RWPE1 (cell line): ENCODE measurements at places on chromosomes 13 and 19.
A peak's percentile ranks its signal among the peaks of the same experiment; 100 is the strongest.

DNA sequence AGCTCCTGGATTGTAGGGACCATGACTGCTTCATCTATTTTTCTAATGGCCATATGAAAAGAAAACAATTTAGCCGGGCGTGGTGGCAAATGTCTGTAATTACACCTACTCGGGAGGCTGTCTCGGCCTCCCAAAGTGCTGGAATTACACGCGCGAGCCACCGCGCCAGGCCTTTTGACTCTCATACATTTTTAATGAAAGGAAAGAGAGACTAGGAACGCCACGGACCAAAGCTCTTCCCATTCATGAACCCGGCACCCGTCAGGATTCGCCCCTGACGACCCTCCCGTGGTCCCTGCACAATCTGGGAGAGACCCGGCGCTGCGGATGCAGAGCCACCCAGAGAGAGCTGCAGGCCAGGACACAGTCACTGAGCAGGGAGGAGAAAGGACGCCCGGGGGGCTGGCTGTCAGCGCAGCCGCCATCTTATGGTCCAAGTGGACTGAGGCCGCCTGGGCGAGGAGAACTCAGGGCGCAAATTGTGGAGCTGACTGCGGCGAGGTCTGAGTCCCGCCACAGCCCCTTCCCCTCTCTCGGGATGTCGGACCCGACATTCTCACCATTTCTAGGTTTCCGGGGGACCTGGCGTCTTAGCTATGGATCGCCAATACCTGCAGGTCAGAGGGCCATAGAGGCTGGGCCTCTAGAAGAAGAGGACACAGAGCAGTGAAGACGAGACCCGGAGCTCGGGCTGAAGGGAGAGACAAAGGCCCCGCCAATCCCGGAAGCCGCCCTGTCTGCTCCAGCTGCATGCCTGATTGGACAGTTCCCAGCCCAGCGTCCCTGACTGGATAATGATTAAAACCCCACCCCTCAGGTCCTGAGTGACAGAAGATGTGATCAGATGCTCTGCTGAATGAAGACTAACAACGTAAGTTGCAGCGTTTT is at the start of gene ZNF681:
ZNF681 (minus strand) TSS at position 705 of the 888 bp plus-strand sequence; CDS start at position 563, 142 bp downstream.
- DNase-seq = peak; percentile 91

DNA sequence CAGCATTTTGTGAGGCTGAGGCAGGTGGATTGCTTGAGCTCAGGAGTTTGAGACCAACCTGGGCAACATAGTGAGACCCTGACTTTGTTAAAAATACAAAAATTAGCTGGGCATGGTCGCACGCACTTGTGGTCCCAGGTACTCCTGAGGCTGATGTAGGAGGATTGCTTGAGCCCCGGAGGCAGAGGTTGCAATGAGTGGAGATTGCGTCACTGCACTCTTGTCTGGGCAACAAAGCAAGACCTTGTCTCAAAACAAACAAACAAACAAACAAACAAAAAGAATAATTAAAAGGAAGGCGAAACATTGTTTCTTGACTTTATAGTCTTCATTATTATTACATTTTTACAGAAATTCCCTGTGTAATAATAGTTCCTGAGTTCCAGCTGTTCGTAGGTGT is 15.9 kb downstream of the BIVM start:
- DNase-seq = no peak

DNA sequence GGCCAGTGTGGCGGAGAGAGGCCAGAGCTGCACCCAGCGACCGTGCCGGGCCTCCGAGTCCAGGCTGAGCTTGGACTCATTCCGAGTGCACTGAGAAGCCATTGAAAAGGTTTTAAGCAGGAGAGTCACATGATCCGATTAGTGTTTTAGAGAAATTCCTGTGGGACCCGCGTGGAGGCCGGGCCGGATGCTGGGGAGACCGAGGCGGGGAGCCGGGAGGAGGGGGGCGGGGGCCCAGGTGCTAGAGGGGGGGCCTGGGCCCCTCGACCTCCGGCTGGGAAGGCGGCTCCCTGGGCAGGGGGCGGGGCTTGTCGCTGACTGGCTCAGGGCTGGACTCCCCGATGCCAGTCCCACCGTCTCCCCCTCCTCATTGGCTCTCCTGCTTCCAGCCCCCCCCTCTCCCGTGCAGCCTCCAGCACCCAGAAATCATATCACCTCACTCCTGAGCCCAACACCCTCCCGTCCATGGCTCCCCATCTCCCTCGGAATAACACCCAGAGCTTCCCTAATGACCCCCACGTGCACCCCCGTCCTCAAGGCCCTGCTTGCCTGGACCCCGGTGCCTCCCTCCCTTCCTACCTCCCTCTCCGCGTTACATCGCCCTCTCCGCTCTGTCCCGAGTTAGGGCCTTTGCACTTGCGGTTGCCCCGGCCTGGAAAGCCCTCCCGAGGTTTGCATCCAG is 5.2 kb upstream of the ZNF579 start:
- no peak for DNase-seq

GRCh38 chr19:22608441-22608840 is 25.7 kb upstream of the ZNF492 start:
- DNase-seq = no peak

GRCh38 chr19:54791476-54791875 is 11.9 kb upstream of the KIR2DL4 start:
- no peak for DNase-seq

DNA sequence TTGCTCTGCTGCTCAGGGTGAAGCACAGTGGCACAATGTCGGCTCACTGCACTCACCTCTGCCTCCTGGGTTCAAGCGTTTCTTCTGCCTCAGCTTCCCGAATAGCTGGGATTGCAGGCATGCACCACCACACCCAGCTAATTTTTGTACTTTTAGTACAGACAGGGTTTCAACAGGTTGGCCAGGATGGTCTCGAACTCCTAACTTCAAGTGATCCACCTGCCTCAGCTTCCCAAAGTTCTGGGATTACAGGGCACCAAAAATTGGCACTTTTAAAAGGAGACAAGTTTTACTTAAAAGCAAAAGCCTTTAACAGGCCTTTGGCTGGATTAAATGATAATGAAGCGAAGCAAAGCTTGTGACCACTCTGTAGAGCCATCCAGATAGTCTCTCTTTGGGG is 12.5 kb upstream of the TSHZ3 start:
- no peak for DNase-seq

DNA sequence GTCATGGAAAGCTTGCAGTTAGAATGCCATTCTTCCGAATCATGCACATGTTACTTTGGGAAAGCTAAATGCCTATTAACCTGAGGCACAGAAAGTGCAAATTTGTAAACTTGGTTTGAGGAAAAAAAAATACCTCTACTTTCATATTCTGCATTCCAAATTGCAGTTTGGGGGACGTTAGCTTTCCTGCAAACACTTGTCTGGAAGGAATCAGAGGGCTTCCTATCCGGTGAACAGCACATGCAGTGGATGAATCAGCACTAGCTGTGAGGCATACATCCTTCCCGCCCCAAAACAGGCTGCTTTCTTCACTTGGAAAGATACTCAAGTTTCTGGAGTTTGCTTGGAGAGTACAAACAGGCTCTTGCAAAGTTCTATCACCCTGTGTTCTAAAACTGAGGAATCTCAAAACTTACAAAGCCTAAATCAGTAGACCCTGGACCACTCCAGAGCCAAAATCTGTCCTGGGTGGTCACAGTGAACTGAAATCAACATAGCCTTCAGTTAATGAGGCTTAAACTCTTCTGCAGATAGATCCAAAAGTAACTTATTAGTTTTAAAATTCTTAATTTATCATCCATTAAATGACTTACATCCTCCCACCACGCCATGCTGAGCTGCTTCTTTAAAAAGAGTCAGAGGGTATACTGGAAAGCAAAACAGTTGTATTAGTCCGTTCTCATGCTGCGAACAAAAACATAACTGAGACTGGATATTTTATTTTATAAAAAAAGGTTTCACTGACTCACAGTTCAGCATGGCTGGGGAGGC is 802.3 kb upstream of the ARGLU1 start:
- DNase-seq = peak; percentile 5

DNA sequence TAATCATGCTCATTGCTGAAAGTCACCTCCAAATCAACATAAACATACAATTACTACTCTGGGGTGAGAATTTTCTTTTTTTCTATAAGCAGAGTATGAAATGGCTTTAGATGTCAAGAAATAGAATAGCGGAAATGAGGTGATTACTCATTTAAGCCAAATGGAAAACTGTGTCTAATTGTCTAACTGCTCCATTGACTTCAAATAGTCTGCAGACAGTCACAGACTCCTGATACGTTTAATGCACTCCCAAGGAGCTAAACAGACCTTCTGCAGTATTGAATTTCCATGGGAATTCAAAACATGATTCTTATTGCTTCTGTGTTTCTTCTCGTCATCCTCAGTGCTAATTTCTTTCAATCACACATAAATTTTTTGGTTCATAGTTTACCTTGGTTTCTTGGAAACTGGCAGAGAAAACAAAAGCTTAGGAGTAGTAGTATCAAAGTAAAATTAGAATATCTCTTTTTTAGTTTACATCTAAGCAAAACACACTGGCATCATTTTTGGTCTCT is 865.2 kb upstream of the SLC10A2 start:
- no peak for DNase-seq

DNA sequence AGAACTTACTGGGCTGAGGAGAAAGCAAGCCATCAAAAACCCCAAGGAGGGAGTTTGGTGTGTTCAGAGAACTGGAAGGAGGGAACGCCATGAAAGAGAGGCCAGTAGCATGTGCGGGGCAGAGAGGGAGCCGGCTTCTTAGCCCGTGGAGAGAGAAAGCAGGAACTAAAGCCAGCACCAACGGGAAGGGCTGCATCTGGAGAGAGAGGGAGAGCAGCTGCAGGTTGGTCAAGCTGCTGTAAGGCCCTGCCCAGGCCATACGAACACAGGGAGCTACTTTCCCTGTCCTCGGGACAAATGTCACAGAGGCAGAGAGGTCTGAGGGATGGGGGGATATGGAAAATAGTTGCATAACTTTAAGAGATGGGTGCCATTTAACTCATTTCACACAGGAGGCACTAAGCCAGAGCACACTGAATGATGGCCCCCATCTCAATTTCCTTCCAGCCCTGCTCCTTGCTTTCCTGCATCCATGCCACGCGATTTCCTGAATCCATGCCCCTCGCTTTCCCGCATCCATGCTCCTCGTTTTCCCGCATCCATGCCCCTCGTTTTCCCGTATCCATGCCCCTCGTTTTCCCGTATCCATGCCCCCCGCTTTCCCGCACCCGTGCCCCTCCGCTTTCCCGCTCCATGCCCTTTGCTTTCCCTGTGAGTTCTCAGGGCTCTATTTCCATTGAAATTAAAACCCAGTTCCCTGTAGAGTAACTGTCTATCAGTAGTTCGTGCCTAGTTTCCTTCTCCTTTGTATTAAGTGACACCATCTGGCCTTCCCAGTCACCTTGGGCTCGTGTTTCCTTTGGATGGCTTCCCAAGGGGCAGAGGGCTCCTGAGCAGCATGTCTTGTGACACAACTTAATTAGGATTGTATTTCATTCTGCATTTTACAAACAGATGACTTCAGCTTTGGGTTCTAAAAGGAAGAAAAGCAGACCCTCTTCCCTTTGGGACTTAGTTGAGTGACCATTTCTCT is 31.5 kb upstream of the TPT1 start:
- DNase-seq = no peak

GRCh38 chr13:114339857-114340534 is 25.7 kb downstream of the CHAMP1 start:
- DNase-seq = peak; percentile 34

GRCh38 chr19:996051-996838 is 4.0 kb upstream of the GRIN3B start:
- peak; percentile 75 for DNase-seq

GRCh38 chr13:43537124-43537523 is 249.6 kb downstream of the ENOX1 start:
- no peak for DNase-seq

GRCh38 chr19:38722947-38723605 is 21.2 kb downstream of the CAPN12 start:
- DNase-seq = no peak

GRCh38 chr13:75250526-75251178 is 231.3 kb downstream of the TBC1D4 start:
- peak; percentile 31 for DNase-seq

DNA sequence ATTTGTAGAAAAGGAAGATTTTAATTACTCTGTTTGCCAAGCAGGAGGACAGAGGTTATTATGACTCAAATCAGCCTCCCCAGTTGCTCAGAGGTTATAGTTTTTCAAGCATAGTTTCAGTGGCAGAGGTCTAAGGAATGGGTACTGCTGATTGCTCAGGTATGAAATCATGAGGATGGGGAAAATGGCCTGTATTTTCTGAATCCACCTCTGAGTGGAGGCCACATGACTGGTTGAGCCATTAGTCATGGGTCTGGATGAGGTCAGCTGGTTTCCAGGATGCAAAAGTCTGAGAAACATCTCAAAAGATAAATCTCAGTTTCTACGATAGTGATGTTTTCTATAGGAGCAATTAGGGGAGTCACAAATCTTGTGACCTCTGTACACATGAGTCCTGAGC is 62.8 kb upstream of the CEACAM8 start:
- DNase-seq = no peak

DNA sequence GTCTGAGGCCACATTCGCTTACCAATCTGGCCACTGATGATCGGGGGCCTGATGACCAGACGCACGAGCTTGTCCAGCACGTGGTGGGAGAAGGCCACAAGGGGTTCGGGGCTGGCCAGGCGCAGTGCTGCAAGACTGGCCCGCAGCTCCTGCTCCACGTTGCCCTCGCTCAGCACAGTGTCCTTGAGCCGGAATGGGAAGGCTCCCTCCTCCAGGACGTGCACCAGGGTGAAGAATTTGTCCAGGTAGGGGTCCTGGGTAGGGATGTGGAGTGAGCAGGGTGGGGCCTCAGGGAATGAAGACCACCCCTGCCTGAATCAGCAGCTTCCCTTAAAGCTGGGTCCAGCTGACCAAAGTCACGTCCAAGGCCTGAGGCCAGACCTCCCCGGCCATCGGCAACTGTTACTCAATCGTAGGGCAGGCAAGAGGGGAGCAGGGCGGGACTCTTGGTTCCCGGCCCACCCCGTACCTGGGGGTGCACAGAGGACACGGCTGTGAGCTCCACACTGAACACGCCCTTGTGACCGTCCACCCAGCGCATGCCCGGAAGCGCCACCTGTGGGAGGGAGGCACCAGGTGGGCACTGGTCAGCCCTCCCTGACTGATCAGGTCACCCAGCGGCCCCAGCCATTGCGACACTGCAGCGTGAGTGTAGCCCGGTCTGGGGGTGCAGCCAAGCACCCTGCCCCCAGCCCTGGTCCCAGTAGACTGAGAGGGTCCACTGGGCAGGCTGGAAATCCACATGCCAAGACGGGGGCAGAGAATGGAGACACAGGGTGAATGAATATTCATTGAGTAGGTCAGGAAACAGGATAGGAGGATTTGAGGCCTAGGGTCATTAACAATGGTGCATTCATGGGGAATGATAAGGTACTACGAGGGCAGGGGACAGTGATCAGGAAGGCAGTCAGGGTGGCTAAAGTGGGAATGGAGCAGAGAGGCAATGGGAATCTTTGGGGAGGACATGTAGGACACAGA is 2.8 kb upstream of the ANGPTL8 start:
- no peak for DNase-seq
